ENCODE measurements at places on chromosomes 12 and 14.

GRCh38 chr14:90630171-90630806, 185.9 kb downstream of the TTC7B start:
- no peak for DNase-seq

DNA sequence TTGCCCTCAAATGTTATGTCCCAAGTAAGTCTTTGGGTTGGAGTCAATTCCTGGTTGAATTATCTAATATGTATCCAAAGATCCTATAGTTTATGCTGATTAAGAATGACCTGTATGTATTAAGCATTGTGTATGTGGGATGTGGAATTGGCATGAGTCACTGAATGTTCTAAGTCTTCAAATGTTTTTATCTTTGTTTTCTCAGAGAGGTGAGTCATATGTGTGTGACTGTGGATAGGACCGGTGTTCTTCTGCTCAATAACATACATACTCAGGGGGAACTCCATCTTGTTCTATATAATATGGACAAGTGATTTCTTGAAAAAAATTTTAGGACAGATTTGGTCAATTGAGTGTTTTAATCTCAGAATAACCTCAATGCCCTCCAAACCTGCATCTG, 57.9 kb downstream of the NAV3 start:
- DNase-seq, result peak; percentile 7

- DNase-seq, result no peak
Measured at GRCh38 chr14:81710232-81710845, 176.7 kb upstream of the SEL1L start.

GRCh38 chr12:79426121-79426520, 264.6 kb downstream of the PAWR start:
- no peak for DNase-seq

DNA sequence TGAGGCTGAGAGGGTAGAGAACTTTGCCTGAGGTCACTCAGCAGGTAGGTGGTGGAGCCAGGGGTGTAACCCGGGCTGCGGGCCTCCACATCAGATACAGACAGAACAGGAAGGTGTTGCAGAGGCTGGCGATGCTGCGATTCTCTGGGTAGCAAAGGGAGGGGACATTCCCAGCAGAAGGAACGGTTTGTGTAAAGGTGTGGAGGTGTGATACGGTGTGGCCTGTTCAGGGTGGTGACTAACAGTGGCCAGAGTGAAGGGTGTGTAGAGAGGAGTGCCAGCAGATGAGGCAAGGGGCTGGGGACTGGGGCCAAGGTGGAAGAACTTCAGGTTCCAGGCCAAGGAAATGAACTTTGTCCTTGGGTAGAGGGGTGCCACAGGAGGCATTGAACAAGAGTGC, 18.2 kb upstream of the FAIM2 start:
- DNase-seq, result no peak

DNA sequence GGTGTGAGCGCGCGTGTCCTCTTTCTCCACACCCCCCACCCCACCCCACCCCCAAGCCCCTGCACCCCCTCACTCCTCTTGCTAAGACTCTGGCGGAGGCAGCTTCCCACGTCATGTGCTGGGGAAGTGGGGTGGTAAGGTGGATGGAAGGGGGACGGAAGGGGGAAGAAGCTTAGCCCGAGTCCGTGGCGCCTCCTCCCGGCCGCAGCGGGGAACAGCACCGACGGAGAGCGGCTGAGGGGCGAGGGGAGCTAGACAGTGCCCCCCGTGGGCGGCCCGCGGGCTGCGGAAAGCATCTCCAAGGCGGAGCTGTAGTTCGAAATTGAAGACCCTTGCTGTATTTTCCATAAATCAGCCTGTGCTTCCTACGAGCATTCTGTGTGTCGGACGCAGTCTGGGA, 588 bp upstream of the GRIN2B start:
- DNase-seq, result no peak

GRCh38 chr14:74886001-74886400, 4.3 kb downstream of the DLST start:
- DNase-seq, result peak; percentile 86

DNA sequence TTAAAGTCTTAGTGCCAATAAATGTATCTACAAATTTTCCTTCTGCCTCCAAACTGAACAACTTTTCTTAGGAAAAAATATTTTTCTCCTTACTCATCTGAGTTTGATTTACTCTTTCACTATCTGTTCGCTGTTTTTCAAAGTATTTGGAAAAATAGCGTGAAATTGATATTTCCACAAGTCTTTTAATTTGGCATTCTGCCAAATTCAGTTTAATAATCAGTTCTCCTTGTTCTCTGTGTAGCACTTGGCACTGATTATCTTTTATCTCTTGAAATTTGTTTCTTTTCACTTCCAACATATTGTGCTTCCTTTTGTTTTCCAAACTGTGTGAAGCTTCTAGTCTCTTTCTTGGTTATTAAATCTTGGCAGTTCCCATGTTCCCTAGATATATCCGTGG, 559.8 kb downstream of the RPL10L start:
- DNase-seq, result no peak

DNA sequence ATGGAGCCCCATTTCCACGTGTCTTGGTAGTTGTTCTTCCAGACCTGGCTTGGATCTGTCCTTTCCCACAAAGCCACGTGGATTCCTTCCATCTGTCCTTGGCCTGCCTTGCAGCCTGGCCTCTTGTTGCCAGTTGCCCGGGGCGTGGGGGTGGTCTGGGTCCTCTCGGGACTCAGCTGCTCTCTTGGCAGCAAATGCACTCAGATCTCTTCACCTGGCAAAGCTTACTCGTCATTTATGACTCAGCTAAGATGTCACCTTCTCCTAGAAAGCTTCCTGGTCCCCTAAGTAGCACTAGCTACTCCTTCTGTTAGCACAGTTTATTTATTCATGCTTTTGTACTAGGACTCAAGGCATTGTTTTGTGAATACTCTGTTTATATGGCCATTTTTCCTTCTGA, 13.6 kb downstream of the PLEKHG3 start:
- DNase-seq, result no peak

DNA sequence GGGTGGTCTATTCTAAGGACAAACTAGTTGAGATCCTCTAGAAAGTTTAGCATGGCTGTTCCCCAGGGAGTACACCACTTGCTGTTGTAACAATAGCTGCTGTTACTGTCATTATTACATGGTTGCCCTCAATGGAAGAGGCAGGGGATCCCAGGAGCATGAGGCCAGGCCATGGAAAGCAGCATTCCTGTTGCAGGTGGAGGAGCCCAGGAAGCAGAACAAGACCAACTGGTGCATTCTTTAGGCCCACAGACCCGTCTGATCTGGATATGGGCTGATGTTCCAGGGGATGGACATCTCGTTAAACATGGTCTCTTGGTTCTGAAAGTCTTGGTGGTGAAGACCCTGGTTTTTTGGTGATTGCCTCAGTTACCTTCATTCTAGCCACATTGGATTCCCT, 109.2 kb upstream of the WSCD2 start:
- no peak for DNase-seq

- DNase-seq, result no peak
Measured at GRCh38 chr12:92933606-92934005, 4.5 kb upstream of the EEA1 start.

DNA sequence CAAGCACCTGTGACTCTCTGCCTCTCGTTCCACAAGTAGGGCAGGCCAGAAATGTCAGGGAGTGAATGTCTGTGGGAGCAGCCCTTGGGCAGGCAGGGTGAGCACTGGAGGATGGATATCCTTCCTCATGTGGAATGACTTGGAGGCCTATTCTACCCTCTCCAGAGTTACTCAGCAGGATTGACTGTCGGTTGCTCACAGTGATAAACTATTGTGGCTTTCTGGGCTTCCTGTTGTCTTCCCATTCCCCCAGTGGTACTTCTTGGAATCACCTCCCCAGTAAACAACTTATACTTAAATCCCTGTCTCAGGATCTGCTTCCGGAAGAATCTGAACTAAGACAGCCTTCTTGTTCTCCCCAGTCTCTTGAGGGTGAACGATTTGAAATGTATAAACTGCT, 79.6 kb upstream of the MANSC4 start:
- DNase-seq, result no peak

GRCh38 chr12:89236748-89237383, 115.4 kb downstream of the DUSP6 start:
- DNase-seq, result no peak

GRCh38 chr12:2833327-2833726, 1.5 kb downstream of the NRIP2 start:
- DNase-seq, result no peak

- DNase-seq, result no peak
Measured at GRCh38 chr14:98564006-98564405, 708.0 kb downstream of the BCL11B start.

- DNase-seq, result no peak
Measured at GRCh38 chr14:104320611-104321086, 182.3 kb downstream of the KIF26A start.

- DNase-seq, result no peak
Measured at GRCh38 chr12:2277492-2278155, 224.8 kb downstream of the CACNA1C start.

DNA sequence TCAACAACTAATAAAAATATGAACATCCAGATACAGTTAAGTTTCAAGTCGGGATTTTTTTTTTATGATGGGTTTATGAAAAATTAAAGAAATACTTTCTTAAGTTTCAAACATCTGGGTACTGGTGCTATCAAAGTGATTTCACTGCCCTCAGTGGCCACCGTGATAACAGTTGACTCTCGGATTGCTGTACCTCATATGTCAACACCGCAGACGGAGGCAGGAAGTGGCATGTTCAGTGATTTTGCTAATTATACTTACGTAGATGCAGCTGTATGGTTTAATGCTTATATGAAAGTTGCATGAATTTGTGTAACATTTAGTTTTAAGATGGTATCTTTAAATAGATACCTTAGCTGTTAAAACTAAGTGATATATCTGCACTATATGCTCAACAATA, 20.8 kb upstream of the FBLN5 start:
- no peak for DNase-seq

DNA sequence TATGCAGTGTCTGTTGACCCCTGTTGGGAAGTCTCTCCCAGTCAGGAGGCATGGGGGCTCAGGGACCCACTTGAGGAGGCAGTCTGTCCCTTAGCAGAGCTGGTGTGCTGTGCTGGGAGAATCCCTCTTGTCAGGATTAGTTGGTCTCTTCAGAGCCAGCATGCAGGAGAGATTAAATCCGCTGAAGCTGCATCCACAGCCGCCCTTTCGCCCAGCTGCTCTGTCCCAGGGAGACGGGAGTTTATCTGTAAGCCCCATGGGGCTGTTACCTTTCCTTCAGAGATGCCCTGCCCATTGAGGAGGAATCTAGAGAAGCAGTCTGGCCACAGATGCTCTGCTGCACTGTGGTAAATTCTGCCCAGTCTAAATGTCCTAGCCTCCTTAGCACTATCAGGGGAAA, 13.1 kb upstream of the KLRC1 start:
- no peak for DNase-seq

- no peak for DNase-seq
Measured at GRCh38 chr14:101770183-101770582, 8.7 kb downstream of the PPP2R5C start.

GRCh38 chr12:107148107-107148506, 54.8 kb upstream of the CRY1 start:
- no peak for DNase-seq

DNA sequence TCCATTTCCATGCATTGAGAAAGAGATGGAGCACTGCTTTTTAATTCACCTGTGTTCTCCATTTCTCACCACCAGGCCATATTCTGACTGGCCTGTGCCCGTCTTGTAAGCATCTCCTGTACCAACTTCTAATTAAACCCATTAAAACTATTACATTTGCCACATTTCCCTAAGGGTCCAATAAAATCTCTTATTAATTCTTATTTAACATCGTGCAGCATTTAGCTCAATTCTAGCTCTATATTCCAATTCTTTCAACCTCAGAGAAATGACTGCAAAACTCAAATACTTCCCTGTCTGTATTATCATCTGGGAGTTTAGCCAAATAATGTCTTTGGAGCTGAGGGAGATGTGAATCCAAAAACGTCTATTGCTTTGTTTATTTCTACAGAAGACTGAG, 495.4 kb upstream of the TMEM132C start:
- DNase-seq, result no peak

GRCh38 chr12:79374545-79374944, 316.2 kb downstream of the PAWR start:
- no peak for DNase-seq

DNA sequence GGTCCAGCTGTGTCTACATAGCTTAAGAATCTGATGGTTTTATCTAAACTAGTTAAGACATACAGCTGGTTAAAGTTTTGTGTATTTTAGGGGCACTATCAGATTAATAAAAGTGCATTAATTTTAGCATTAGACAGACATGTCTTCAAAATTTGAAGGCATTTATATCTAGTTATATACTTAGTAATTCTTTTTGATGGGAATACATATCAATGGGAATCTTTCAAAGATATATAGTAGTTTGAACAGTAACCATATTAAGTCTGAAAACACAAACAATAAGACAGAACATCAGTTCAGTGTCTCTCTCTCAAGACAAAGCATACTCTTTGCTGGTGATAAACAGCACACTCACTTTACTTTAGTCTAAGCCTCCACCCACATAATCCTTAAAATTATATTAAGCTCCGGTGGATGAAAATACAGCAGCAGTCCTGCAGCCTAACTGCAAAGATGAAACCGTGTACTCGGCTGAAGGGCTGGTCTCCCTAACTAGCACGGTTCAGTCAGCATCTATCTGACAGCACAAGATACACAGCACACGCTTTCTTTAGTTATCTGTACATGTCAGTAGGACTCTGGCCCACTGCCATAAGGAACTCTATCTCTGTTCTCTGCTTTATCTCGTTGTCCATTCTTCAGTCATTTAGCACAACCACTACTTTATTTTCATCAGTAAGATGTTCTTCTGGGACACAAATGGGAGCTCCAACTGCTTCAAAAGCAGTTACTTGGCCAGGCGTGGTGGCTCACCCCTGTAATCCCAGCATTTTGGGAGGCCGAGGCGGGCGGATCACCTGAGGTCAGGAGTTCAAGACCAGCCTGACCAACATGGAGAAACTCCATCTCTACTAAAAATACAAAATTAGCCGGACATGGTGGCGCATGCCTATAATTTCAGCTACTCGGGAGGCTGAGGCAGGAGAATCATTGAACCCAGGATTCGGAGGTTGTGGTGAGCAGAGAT, 80.5 kb downstream of the MED13L start:
- DNase-seq, result no peak

DNA sequence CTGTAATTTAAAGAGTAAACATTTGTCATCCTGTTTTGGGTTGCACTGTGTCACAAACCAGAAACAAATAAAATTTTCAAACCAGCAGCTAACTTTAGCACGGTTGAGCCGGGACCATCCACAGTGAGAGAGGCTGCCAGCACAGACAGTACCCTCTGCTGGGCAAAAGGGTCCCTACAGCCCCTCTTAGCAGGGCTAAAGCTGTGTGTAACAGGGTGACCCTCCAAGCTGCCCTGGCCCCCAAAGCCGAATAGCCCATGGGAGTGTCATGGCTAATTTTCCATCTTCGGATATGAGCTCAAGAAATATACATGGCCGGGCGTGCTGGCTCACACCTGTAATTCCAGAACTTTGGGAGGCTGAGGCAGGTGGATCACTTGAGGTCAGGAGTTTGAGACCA, 157.1 kb upstream of the GRIN2B start:
- no peak for DNase-seq

- DNase-seq, result no peak
Measured at GRCh38 chr12:89800435-89800834, 91.8 kb upstream of the ATP2B1 start.

DNA sequence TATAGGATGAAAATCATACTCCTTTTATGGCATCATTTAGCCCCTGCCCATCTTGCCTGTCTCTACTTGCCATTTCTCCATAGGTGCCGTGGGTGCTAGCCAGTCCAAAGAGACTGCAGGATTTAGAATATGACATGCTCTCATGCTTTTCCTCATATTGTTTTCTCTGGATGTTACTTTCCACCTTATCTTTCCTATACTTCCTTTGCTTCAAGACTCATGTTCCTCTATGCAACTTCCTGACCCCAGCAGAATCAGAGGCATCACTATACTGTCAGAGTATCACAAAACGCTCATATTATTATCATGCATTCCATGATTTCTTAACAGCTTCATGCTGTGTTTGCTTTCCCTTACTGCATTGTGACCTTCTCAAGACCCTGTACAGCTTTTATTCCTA, 220.8 kb upstream of the ABCD2 start:
- DNase-seq, result no peak

Measured in hepatic stellate cell (primary cell).